ENCODE measurements at places on chromosomes 6 and 20.

- DNase-seq = no peak
Observed at GRCh38 chr6:52420668-52421358, 671 bp downstream of the EFHC1 start.

GRCh38 chr20:4898282-4899244, 102.7 kb downstream of the SLC23A2 start:
- no peak for DNase-seq

DNA sequence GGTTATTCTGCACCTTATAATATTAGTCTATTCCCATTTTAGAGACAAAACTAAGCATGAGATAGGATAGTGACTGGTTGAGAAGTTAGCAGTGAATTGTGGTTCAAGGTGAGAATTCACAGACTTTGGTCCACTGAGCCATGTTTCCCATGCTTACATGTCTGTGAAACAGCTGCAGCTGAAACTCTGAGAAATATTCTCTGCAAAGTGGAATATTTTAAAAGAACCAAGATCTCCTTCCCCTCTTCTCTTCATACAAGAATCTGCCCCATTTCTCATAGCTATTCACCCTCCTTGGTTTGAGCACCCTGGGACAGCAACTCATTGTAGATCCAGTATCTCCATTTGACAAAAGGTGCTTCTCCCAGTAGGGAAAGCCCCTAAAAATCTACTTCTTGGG, 70.2 kb upstream of the TMEM170B start:
- no peak for DNase-seq

DNA sequence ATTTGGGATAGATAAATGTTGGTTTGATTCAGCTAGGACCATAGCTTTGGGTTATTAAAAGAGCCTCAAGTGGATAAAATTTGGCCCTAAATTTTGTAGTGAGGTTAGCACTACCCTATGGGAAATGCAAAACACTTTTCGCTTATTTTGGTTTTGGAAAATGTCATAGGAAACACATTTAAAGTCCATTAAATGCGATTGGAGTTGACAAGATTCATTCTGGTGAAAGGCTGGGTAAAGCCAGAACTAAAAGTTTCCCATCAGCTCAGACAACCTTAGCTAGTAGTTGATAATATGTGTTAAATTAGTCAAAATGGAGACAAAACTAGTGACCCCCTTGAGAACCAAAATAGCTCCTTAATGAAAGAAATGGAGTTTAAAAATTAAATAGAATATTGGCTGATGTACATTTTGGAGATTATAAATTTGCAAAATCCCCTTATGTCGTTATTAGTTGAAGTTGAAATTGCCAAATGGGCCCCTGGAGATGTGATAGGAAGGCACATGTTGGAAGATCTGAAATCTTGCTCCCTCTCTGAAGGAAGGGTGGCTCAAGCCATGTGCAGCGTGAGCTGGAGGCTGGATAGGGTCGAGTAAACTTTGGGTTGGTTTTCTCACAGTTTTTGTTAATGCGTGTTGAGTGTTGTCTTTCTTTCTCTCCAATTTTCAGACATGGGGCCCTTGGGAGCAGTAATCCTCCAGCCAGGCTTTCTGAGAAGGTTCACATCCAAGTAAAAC, 72.8 kb downstream of the CD83 start:
- no peak for DNase-seq

- no peak for DNase-seq
Observed at GRCh38 chr6:170030821-170031471, 259.9 kb downstream of the DLL1 start.

DNA sequence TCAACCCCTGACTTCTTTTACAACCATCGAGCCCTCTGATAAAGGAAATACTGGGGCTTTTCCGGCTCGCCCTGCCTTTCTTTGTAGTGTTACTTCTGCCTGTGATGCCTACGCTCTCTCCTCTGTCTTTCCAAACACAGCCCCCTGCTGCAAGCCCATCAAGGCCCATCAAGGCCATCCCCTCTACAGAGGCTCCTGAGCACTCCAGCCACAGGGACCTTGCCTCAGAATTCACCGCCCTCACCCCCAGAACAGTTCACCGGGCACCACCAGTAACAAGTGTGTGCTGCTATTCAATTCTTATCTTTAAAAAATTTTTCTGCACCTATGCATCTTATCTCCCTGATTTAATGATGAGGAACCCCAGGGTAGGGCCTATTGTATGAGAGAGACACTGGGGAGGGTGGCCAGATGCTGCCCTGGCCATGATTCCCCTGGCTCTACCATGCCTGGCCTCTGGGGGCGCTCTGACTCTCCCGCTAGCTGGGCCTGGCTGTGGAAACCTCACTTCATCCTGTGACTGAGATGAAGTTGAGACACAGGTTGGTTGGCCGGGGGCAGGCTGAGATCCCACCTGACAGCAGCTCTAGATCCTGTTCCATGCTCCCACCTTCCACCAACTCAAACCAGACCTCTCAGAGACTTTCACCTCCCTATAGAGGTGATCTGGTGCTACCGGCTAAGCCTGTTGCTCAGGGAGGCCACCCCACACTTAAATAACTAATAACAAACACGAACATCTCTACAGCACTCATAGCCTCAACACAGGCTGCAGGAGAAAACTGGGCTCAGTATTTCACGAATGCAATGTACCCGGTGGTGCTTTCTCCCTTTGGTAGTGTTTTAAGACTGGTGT, 19.2 kb upstream of the GLP1R start:
- peak; percentile 19 for DNase-seq

- DNase-seq = no peak
Observed at GRCh38 chr6:170444056-170444591, 109.0 kb downstream of the PSMB1 start.
